ENCODE measurements at places on chromosomes 4 and X.

DNA sequence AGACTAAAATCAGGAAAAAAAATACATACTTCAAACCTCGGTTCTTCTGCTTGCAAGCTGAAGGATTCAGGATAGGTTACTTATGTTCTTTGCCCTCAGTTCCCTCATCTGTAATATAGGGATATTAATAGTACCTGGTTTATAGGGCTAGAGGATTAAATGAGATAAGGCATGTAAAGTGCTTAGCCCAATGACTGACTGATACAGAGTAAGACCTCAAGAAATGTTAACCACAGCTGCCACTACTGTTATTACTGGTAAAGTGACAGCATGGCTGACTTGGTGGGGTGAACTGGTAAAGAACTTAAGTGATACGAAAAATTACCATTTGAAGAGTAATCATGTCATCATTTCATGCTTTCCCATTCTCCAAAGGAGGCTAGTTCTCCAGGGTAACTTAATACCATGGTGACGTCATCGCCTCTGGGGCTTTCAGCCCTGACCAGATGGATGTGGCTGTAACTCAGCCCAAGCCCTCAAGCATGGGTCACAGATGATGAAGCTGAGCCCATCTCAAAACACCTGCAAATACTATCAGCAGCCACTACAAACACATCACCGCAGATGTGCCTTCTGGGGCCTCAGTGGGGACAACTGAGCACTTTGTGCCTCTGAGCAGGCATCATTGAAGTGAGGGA is 44.5 kb upstream of the SCML1 start:
- no peak for DNase-seq

DNA sequence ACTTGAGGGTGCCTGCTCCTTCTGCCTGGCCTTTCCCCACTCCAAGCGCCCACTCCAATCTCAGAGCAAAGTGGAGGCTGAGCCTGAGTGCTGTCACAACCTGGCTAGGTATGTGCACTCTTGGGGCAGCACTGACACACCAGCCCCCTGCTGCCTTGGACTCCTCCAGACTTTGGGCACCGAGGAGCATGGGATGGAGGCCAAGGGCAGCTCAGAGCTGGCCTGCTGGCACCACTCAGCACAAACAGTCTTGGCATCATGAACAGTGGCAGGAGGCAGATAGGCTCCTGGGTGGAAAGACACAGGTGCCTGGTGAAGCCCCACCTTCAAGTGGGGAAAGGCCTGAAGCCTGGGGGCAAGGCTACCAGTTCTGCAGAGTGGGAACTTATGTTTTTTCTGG is 91.8 kb downstream of the KCNIP4 start:
- no peak for DNase-seq

DNA sequence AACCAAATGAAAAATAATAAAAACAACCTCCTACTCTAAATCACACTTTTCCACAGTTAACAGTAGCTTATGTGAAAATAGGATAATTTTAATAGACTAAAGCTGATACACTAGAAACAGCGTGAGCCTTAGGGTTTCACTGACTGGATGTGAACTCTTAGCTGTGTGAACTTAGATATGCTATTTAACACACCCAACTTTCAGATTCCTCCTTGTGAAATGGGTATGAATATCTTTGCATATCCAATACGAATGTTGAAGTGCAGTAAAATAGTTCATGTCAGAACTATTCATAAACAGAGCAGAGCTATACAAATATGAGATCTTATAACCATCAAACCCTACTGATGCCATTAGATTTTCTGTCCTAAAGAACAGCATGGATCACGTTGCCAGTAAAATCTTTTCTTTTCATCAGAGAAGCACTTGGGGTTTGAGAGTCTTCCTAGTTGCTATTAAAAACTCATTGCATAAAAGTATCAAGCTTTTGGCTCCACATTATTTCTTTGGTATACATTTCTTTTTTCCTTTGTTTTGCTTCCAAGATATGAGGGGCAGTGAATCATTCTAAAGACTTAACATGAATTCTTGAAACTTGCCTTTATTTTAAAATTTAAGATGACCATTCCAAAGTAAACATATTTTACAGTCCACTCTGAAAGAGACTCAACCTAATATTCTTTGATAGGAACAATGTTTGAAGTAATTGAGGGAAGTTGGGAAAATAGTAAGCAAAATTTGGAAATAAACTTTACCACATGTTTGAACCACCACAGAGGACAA is 102.4 kb downstream of the CPE start:
- DNase-seq = no peak

- DNase-seq = no peak
Measured at GRCh38 chr4:129264008-129264657, 168.2 kb downstream of the C4orf33 start.

GRCh38 chr4:155179216-155179615 is 29.2 kb upstream of the NPY2R start:
- DNase-seq = no peak

DNA sequence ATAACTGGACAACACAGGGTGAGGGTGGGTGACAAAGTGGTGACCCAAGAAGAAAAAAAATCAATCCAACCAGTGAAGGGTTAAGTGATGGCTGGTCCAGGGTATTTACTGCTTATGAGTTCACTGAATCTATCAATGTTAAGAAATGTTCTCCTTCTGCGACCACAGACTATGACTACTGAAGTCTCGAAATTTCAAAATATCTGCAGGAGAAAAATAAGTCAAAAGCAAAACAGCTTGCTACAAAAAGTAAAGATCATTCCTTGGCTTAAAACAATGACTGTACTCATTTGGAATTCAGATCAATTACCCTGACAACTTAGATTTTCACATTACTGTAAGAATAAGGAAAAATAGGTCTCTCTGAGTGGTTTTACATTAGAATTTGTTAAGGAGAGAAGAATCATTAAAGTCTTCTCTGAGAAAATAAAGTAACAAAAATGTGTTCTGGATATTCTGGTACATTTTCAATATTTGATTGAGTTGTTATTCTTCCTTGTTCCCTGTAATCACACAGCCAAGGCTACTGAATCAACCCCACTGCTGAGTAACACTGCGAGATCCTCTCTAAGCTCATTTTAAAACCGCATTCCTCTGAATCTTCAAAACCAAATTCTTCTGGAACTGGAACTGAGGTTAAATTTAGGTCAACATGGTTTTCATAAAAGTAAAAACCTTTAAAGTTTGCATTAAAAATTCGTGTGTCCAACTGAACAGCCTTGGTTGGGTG is 22.7 kb downstream of the SMPX start:
- DNase-seq = no peak

DNA sequence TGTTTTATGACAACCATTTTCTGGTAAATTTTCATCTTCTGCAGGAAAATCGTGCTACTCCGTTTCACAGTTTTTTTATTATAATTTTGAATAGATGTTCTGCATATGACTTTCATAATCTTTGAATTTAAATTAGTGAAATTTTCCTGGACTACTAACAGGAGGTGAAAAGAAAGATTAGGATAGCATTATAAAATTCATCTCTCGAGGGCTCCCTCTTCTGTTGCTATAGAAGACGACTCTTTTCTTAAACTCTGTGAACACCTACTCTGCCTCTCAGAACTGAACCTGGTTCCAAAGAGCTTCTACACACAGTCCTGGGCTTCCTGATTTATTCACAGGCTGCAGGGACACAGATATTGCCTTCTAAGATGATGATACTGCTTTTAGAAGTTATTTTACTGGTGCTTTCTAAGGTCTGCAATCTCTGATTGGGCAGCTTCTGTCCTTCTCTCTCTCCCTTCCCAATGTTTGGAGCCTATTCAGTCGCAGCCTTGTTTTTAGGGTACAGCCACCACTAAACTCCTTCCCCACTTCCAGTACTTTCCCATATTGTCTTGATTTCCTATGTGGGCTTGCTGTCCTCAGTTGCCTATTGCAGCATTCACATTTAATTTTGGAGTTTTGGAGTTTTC is 10.1 kb upstream of the SAP30 start:
- no peak for DNase-seq

DNA sequence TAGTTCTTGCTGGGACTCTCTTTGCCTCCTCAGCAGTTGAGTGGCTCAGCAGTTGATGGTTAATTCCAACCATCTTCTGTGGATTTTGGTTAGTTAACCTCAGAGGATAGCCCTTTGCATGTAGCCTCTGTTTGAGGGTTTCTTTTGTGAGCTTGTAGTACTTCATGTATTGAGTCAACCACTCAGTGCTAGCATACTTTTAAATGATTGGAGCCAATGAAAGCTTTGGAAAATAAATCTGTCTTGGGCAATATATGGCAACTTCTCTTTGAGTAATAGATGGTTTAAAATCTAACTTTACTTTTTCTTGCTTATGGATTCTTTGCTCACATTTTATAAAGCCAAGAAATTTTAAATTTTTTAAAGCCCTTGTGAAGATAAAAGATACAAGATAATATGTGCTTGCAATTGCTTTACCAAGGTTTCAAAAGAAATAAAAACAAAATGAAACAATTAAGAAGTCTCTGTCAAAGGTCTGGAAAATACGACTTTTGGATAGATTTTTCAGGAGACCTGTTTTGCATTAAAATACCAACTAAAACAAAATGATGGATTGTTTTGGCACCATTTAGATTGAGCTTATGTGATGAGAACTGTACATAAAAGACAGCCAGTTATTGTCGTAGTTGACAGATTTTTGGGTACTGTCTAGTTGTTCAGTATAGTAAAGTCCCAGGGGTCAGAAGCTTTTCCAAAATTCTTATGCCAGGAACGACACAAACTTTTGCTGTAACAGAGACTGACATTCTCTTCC is 181.9 kb downstream of the SPRY1 start:
- no peak for DNase-seq

DNA sequence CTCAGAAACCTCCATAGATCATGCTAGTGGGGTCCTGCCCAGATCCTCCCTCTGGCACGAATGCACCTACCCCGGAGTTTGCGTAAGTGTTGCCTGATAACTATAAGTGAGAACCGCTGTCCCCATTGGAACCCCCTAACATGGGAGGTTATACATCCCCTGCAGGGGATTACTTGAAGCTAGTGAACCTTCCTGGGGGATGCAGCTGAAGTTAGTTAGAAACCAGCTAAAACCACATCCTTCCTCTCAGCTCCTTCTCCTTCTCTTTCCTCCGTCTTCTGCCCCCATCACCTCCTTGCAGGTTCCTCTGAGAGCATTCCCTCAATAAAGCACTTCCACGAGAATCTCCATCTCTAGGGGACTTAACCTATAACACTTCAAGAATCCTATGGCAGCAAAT is 95.0 kb downstream of the ZNF827 start:
- DNase-seq = no peak

DNA sequence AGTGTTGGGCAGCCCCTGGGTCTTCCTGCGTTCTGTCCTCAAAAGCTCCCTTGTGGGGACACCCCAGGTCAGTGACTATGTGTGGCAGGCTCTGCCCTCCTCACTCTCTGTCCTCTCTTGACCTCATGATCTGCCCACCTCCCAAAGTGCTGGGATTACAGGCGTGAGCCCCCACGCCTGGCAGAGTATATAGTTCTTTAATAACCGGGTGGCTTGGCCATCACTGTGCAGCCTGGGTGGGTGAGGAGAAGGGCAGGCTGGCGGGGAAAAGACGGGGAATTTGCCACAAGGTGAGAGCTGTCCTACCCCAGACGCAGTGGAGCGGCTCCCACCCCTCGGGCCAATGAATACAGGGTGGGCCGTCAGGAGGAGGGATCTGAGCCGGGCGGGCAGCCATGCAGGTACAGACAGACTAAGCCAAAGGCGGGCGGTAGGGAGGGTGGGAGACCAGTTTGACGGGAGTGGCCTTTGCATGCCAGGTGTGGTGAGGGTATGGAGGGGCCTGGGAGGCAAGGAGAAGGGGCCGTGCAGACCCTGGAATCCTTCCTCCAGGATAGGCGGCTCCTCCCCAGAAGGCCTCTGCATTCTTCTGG is 2.5 kb downstream of the SH3BP2 start:
- no peak for DNase-seq

- no peak for DNase-seq
Measured at GRCh38 chr4:119589165-119589564, 39.4 kb downstream of the PDE5A start.

GRCh38 chrX:3252744-3253143 is 93.7 kb downstream of the MXRA5 start:
- DNase-seq = no peak

- no peak for DNase-seq
Measured at GRCh38 chr4:123090886-123091285, 168.5 kb upstream of the NUDT6 start.

DNA sequence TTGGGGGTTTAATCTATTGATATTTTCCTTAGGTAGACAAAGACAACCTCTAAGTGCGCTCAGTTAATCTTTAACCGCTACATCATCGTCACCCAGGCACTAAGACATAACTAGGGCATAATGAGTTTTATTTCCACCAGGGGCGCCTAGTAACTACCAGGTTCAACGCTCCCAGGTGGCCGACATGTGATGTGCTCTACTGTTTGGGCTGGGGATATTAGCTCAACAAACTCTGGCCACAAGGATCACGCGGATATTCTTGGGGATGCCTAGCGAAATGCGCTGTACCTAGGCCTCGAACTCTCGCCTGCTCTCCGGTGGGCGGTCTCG is 915 bp upstream of the RAB33B start:
- DNase-seq = no peak

- no peak for DNase-seq
Measured at GRCh38 chrX:114787061-114787460, 203.2 kb downstream of the HTR2C start.

DNA sequence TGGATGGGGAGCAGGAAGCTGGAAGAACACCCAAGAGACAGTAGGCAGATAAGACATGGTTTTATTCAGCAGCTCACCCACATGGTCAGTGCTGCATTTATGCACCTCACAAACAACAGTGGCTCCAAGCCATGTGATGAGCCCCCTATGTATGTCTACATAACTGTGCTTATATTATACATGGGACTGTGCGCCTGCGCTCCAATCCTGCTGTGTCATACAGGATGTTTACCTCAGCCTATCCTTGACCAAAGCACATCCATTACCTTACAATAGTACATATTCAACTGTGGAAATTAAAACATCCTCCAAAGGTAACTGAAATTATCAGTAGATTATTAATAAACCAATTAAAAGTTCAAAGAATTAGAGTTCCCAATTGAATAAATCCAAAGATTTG is 44.1 kb upstream of the SGMS2 start:
- DNase-seq = no peak

GRCh38 chr4:54937501-54937900 is 187.9 kb downstream of the KDR start:
- no peak for DNase-seq

DNA sequence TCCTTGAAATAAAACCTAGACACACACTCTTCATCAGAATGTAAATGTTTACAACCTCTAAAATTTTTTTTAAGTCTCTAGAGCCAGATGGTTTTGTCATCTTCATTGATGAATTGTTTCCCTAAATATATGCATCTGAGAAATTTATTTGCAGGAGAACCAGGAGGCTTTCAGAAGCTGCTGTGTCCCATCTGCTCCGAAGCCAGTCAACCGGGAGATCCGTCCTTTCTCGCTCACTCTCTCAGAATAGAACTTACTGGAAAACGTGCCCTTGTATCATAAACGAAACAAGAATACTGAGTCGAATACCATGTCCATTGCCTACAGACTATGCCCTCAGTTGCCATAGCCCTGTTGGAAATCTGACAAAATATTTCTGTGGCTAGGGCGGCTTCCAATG is 103.5 kb downstream of the SLC34A2 start:
- no peak for DNase-seq

- no peak for DNase-seq
Measured at GRCh38 chr4:76691807-76692582, 205.9 kb downstream of the SOWAHB start.

Measured in stimulated activated CD8-positive, alpha-beta memory T cell treated with anti-CD3 and anti-CD28 coated beads, Interleukin-12 subunit alpha, Interleukin-12 subunit beta, amount 100 ng/mL, for 4 hours (primary cell).